ENCODE measurements at places on chromosomes 16 and 17. TPM values are rescaled to one million over a fixed set of nuclear protein-coding genes. Genes with fewer than 3 reads are reported as not detected.

The SALL1 gene
- not detected for total RNA-seq

The XYLT1 gene
- 19.4 TPM for total RNA-seq

The KRT32 gene
- total RNA-seq: not detected

The HSD17B2 gene
- total RNA-seq: not detected

The KRT14 gene
- not detected for total RNA-seq

Measured in mononuclear cell (primary cell).